ENCODE measurements at places on chromosomes 7 and 10.

- DNase-seq, result no peak
Measured at GRCh38 chr10:119670717-119671116, 19.5 kb downstream of the BAG3 start.

- no peak for DNase-seq
Measured at GRCh38 chr7:134669388-134669787, 22.7 kb downstream of the BPGM start.

DNA sequence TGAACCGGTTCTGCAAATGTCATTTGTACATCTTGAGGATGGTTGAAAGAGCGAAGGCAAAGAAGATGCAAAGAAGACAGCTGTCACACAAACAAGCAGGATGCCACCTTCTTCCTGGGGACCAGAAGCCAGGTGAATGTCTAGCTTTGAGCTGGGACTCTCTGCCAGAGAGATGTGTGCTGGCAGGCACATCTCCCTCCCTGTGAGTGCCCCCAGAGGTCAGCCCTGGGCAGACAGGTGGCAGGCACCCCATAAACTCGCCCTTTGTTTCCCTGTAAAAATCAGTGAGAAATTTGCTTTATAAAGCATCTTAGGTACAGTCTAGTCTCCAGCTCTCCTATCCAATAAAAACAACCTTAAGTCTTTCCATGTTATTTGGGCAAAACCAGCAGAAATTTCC lies 2.6 kb upstream of the TCERG1L start:
- no peak for DNase-seq

GRCh38 chr10:127498087-127498486 lies 51.0 kb upstream of the NPS start:
- no peak for DNase-seq

DNA sequence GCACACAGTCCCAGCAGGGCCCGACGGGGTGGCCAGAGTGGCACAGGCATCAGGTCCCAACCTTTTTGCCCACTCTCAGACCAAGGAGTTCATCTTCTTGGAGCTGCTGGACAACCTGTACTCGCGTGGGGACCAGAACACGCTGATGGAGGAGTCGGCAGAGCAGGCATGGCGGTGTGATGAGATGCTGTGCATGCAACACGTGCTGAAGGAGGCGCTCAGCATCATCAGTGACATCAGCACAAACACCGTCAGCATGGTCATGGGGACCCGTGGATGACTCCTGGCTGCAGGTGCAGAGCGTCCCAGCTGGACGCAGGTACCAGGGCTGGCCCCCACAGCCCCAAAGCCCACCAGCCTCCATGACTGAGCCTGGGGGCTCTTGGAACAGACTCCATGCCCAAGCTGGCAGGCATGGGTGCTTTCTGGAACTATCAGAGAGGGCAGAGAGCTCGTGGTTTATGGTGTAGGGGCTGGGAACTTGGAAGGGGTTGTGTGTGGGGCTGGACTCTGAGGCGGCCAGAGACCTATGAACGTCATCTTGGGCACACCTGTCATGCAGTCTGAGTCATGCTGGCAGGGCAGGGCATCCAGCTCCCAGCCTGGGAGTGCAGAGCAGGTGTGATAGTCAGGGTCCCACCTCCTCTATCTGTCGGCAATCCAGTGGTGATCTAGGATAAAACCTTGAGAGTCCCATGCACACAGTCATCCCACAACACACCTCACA lies 8.2 kb upstream of the MTPAP start:
- no peak for DNase-seq

GRCh38 chr7:141154131-141154732 lies 80.4 kb downstream of the TMEM178B start:
- no peak for DNase-seq

GRCh38 chr10:22640359-22640758 lies 74.0 kb downstream of the PIP4K2A start:
- DNase-seq, result no peak

- no peak for DNase-seq
Measured at GRCh38 chr7:44681645-44682044, 67.0 kb upstream of the ZMIZ2 start.

GRCh38 chr10:93576888-93577287 lies 10.4 kb downstream of the FFAR4 start:
- DNase-seq, result no peak

GRCh38 chr10:78630944-78631838 lies 437.6 kb upstream of the ZMIZ1 start:
- no peak for DNase-seq

GRCh38 chr10:84987039-84987438 lies 658.6 kb downstream of the CCSER2 start:
- DNase-seq, result no peak

- DNase-seq, result no peak
Measured at GRCh38 chr7:129553899-129554461, 51.6 kb downstream of the SMKR1 start.

- peak; percentile 93 for DNase-seq
Measured at GRCh38 chr10:72272689-72273409, 875 bp upstream of the DDIT4 start.
